ENCODE measurements at places on chromosomes 6 and 20. TPM values are rescaled to one million over a fixed set of nuclear protein-coding genes. Genes with fewer than 3 reads are reported as not detected.

MBOAT1 gene
- 34.9 TPM for total RNA-seq

PRRC2A gene
- 240 TPM for total RNA-seq

TREM2 gene
- total RNA-seq: not detected

AIF1 gene
- total RNA-seq: 70.2 TPM

ADGRF5 gene
- not detected for total RNA-seq

ADGRB3 gene
- not detected for total RNA-seq

PPP1R3G gene
- not detected for total RNA-seq

MYLK4 gene
- 0.36 TPM for total RNA-seq
